ENCODE measurements at places on chromosomes 7 and 10.

GRCh38 chr10:110754375-110755105, 110.4 kb downstream of the RBM20 start:
- no peak for DNase-seq

DNA sequence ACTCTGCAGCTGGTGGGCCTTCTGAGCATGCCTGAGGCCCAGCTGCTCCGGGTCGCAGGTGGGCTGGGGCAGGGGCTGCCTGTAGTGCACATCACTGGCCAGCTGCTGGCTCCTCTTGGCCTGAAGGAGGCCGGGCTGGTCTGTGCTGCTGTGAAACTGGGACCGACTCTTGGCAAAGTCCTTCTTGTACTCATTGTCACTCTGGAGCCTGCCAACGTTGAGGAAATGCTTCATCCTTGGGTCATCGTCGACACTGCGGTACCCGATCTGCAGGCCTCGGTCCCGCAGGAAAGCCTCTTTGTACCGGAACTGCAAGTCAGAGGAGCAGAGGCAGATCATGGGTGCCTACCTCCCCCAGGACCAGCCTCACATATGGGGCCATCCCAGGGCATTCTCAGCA, 37.7 kb downstream of the HABP2 start:
- no peak for DNase-seq

GRCh38 chr10:59098831-59099452, 77.5 kb upstream of the PHYHIPL start:
- DNase-seq, result no peak

DNA sequence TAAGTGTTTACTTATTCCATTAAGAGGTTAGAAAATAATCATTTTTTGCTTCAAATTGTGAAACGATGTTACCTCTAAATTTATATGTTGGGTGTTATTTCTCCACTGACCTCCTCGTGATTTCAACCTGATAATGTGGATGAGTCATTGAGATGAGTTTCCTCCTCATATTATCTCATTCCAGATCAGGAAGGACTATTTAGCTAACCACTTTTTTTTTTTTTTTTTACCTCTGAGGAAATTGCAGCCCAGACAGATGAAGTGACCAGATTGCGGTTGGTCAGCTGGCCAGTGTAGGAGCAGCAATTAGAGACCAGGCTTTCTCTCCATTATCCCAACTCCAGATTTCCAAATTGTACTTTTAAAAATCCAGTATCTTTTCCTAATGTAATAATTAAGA, 248.7 kb downstream of the FZD1 start:
- no peak for DNase-seq

- no peak for DNase-seq
These were observed 21.0 kb downstream of the RNLS start for GRCh38 chr10:88562152-88562551.

DNA sequence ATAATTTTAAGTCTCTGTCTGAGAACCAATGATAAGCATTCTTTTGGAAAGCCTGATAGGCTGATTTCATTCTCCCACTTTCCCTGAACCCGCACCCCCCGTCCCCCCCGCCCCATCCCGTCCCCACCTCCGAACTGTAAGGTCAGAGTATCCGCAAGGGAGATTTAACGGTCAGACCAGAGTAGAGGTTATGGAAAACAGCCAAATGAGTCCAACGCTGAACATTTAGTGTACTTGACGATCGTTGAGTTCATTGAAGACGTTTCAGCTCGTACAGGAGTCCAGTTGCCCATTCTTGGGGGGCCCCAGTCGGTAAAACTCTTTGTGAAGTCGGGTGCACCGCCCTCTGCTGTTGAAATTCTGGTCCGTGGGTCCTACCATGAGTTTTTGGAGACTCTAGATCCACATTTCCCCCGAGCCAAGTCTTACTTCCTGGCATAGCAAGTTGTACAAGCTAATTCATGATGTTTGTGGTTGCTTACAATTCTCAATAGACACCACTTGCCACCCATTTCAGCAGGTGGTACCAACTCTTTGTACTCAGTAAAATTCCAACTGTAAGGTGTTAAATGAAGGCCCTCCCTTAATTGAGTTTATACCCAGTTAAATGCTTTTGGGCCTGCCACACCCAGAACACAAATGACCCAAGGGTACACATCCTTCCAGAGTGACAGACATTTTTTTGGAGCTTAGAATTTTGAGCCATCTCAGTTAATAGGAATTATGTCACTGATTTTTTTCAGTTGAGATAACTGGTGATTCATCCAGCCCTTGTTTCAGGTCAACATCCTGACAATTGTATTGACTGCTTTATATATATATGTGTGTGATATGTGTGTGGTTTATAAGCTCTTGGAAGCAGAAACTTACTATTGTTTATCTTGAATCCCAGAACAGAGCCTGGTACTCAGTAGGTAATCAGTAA, 1.2 kb downstream of the MARCHF5 start:
- DNase-seq, result peak; percentile 72

- peak; percentile 95 for DNase-seq
These were observed 168.0 kb upstream of the RHEB start for GRCh38 chr7:151687523-151688235.

DNA sequence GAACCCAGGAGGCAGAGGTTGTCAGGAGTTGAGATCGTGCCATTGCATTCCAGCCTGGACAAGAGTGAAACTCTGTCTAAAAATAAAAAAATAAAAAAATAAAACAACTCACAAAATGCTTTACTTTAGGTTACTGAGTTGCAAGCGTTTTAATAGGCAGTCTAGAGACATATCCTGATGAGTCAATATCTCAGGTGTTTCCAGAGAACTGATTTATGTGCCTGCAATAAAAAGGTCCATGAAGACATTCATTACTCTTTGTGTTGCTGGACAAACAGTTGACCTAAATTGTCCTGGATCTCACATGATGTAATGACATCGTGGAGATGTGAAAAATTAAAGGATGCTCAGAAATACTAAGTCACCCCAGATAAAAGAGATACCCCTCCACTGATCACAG, 31.5 kb downstream of the CDNF start:
- DNase-seq, result no peak

DNA sequence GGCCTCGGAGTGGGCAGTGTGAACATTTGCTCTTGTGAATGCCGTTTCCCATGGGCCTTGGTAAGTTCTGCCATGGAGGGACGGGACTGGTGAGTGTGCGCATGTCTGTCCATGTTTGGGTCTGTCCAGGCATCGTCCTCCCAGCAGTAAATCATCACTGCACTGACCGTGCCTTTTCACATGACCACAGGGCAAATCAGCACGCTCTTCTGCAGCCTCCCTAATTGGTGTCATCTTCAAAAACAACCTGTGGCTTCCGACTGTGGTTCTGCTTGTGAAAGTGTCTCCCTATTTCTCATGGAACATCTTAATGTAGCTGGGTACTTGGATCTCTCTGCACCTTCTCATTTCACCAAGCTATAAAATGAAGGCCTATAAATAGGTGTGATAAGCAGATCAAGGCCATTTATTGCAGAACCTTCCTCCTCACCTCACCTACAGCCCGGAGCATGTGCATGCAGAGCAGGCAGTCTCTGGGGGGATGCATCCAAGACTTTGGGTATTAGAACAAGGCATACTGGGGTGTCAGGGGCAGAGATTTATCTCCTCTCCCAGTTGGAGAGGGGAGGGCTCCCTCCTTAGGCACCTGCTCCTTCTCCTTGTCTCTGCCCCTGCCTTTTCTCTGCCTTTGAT, 77.4 kb downstream of the RBM20 start:
- no peak for DNase-seq

- DNase-seq, result peak; percentile 66
These were observed 10.4 kb downstream of the CHST3 start for GRCh38 chr10:71974489-71975021.

DNA sequence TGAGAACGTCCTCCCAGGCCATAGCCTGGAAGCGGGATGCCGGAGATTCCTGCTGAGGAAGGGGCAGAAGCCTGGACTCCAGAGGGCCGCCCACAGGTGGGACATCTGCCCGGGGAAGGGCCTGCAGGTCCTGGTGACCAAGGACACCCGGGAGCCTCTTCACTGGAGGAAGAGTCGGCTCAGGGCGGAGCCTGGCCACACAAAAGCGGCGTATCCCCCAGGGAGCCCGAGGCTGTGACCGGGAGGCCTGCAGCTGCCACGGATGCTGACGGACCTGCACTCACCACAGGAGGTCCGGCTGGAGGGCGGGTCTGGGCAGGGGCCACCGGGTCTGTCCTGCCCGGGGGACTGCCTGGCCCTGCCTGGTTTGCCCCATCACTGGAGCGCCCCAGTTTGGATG, 15.5 kb upstream of the ADGRA1 start:
- no peak for DNase-seq

DNA sequence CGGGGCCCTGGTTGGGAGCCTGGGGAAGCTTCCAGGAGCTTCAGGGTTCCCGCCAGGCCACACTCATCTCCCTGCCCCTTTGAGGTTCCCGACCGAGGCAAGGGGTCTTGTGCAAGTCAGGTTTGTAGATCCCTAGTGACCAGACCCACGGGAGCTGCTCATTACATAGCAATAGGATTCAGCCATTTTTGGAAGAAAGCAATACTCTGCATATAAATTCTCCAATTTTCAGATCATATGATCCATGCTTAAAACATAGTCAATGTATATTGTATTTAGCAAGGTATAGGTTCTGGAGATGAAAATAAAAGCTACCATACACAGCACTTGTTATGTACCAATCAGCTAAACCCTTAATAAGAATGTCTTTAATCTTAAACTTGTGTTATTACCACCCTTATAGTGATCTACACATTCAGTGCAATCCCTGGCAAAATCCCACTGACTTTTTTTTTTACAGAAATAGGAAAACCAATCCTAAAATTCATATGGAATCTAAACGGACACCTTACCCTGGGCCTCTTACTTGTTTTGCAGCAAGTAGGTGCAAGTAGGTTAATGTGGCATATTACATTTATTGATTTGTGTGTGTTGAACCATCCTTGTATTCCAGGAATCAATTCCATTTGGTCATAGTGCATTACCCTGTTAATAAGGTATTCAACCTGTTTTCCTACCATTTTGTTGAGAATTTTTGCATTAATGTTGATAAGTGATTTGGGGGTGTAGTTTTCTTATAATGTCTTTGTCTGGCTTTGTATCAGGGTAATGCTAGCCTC, 13.8 kb upstream of the FKBP9 start:
- DNase-seq, result no peak

- no peak for DNase-seq
These were observed 253.2 kb upstream of the INHBA start for GRCh38 chr7:41955893-41956675.

- no peak for DNase-seq
These were observed 371.8 kb upstream of the KCND2 start for GRCh38 chr7:119900996-119901672.

DNA sequence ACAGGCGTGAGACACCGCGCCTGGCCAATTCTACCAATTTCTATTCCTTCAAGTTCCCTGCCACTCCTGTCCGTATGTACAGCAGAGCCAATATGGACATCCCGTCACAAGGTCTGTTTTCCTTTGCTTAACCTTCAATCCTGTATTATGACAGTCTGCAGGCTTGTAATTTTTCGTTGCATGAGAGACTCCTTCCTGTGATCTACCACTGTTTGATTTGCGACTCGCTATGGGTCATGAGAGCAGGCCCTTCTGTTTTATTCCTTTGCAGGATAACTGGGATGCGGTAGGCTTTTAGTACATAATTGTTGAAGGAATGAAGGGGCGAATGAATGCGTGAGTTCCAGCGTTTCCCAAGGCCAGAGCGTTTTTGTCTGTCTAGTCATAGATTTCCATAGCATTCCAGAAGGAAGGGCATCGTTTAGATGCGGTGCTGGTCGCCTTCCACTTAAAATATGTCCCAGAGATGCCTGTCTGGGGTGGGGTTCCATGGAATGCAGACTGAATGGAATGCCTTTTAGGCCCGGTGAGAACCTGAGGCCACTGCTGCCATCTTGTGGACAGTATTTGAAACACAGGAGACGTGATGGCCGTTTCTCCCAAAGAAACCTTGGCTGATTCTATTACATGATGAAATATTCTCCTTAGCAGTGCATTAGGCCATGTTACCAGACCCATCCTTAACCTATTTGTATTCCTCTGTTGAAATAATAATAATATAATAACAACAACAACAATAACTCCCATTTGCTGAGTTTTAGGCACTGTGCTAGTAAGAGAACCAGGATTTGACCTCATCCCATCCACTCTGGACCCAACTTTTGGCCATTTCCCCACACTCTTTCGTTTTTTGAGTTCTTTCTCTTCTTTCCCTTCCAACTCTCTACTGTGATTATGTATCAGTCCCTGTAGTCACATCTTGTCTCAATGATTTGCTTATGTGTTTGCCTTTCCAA, 193.2 kb downstream of the MYOF start:
- peak; percentile 67 for DNase-seq

DNA sequence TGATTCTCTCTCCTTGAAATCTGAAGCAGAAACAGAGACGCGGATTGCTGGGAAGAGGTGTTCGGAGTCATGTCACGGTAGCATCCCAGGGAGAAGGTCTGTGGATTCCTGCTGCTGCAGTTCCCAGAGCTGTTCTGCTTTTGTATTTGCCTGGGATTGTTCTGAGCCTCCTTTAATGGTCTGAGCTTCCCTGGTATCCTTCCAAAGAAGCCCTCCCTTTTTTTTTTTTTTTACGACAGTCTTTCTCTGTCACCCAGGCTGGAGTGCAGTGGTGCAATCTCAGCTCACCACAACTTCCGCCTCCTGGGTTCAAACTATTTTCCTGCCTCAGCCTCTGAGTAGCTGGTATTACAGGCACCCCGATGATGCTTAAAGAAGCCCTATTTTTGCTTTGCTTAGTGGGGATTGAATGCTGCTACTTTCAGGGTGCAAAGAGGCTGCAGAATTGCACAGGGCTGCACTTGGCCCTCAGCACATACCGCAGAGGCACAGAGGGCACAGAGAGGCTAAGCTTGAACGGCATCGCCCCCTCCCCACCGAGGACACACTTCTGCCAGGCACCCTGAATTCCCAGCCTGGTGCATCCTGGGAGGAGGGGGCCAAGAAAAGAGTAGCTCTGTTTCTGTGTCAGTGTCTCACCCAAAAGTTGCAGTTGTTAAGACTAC, 208.6 kb upstream of the GALNT17 start:
- no peak for DNase-seq

DNA sequence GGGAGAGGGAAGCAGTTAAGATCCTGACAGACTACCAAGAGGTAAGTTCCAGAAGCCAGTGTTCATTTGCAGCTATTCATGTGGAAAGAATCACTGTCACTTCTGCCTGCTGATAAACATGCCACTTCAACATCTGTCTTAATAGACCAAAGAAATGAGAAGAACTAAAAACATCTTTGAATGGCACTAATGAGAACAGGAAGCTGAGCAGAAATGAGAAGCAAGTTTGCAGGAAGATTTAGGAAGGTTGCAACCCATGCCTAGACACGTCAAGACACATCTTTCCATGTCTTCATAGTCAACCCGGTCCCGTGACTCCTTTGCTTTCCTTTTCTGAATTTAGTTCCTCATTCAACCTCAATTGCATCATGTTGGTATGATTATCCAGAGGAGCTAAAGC, 180.0 kb downstream of the PDE1C start:
- DNase-seq, result no peak
